T-helper 2 cell (primary cell): ENCODE measurements at places on chromosomes 4 and X.
A peak's percentile ranks its signal among the peaks of the same experiment; 100 is the strongest.

DNA sequence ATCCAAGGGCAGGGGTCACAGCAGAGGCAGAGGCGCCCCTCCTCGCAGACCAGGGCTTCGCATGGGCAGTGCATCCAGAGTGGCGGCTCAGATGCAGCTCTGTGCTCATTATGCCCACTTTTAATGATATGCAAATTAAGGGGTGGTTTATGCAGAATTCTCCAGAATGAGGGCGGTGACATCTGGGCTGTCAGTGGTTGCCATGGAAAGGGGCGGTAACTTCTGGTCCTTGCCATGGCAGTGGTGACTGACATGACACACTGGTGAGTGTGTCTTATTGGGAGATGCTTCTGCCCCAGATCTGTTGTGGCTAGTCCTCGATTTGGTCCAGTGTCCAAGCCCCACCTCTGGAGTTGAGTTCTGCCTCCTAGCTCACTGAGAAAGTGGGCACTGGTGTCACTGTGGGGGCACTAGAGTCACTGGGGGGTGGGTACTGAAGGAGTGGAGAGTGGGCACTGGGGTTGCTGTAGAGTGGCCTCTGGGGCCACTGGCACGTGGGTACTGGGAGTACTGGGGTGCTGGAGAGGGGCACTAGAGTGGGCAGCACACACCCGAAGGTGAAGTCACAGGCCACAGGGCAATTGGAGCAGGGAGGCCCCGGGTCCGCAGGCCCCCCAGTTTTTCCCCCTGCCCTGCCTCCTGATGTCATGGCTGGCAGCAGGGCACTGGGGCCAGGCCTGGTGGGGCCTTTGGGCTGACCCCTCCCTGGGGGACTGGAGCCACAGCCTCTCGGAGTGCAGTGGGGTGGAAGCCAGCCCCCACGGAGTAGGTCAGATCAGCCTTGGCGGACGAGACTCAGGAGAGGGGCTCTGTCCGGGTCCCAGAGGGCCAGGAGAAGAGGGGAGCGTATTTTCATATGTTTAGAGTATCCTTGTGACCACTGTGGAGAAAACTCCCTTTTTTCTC is 98.6 kb upstream of the NKX1-1 start:
- DNase-seq = no peak

GRCh38 chr4:102871772-102872171 is 3.0 kb downstream of the CISD2 start:
- DNase-seq = no peak

DNA sequence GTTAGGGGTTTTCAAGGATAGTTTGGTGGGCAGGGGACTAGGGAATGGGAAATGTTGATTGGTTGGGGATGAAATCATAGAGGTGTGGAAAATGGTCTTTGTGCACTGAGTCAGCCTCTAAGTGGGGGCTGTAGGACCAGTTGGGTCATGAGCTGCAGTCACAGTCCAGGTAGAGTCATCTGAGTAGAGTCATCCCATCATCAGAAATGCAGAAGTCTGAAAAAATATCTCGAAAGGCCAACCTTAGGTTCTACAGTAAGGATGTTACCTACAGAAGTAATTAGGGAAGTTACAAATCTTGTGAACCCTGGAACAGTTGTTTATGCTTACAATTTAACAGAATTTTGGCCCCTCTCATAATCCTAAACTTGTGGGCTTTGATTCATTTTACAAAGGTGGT is 63.4 kb upstream of the AP1S2 start:
- DNase-seq = no peak

DNA sequence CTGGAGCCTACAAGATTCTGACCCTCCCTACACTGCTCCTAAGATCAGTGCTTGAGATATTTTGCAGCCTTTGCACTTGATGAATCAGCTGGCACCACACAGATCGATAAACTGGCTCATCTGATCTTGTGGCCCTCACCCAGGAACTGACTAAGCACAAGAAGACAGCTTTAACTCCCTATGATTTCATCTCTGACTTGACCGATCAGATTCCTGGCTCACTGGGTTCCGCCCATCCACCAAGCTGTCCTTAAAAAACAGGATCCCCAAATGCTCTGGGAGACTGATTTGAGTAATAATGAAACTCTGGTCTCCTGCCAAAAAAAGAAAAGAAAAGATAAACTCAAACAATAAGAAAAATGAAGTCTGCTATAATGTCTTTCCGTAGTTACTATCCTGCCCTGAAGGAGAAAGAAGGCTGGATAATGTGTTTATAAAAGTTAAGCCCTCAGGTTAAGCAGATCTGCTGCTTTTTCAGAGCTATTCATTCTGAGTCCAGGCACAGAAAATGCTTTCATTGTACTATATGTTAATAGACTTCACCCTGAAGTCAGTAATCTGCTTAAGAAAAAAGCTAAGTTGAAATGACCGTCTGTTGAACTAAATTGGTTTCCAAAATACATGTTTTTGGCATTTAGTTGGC is 795.2 kb downstream of the TRIML1 start:
- no peak for DNase-seq

DNA sequence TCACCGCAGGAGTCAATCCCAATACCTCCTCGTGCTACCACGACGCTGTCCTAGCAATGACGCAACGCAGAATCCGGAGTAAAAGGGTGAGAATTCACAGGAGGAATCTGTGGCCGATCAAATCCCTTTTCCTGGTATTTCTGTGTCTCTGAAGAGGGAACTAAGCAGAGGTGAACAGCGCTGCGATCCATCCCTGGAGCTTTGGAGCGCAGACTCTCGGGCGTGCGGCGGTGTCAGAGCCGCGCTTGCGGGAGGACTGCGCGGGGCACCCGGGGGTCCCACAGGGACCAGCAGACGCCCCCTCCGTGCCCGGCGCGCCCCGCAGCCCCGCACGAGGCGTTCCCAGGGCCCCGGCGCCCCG is 17.2 kb upstream of the ZNF718 start:
- DNase-seq = no peak

DNA sequence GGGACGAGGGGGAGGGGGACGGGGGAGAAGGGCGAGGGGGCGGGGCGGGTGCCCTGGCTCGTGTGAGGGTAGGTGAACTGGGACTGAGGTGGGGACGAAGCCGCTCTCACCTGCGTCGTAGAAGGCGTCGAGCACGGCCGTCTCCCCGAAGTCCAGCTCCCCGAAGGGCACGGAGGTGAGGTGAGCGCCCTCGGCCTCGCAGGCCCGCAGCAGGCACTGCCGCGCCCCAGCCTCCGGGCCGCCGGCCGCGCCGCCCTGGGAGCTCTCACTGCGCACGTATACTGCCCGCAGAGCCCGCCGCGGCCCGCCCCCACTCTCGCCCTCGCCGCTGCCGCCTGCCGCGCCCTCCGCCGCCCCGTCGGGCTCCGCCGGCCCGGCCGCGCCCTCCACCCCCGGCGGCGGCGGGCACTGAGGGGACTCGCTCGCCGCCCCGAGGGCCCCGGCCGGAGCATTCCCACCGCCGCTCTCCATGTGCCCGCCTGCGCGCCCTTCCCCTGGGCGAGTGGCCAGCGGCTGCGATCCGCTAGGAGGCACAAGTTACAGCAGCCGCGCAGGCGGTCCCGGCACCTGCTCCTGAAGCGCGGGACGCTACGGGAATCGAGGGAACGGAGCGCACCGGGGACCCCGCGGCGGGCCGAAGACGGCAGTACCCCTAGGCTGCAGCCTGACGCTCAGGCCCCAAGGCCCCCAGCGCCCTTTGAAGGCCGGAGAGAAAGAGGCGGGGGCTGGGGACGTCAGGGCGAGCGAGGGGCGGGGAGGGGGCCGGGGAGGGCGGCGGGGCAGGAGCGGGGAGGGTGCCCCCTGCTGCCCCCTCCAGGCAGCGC is at the start of gene MAP3K15:
Gene MAP3K15 (minus strand): TSS at position 718 of the 824 bp plus-strand sequence. CDS start 247 bp downstream, at position 471.
- DNase-seq = no peak

- DNase-seq = no peak
Measured at GRCh38 chrX:2315434-2315833, 185.3 kb downstream of the DHRSX start.

DNA sequence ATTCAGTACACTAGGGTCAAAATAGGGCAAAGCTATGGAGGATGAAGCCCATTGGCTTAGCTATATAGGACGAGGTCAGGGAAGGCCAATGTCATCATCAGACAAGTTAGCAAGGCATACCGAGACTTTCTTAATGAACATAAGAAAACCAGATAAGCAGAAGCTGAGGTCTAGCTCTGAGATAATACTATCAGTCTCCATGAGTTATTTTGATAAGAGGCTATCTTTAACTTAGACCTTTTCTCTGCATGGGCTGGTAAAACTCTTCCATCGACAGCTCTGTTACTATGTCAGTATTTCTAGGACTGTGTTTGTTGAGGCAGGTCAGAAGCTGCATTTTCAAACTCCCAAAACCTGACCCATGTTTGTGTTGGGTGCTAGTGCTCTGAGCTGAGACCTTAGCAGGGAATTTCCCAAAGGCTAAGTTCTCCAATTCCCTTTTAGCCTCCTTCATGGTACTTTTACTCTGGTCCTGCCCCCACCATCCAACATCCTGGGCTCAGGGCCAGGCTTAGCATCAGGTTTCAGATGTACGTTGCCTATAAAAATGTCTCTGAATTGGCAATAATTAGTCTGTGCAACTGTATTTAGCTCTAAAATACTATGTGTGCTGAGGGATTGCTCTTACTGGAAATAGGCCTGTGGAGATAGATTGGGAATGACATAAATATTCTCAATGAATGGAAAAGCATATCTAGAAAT is 29.3 kb upstream of the LRAT start:
- DNase-seq = no peak

DNA sequence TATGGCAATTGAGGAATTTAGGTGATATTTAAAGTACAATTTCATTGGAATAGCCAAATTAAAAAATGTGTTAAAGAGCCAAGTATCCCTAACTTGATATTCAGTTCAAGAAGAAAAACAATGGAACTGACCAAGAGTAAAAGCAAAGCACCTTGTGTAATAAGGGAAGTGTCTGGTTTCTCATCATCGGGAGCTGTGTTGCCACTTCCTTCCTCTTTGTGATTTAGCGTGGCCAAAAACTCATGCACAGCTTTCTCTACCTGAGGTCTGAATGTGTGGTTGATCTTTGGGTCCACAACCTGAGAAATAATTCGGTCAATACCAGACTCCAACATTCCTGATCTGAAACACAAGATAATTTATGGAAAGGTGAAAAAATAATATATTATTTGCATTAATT is 12.4 kb downstream of the BOD1L1 start:
- no peak for DNase-seq

DNA sequence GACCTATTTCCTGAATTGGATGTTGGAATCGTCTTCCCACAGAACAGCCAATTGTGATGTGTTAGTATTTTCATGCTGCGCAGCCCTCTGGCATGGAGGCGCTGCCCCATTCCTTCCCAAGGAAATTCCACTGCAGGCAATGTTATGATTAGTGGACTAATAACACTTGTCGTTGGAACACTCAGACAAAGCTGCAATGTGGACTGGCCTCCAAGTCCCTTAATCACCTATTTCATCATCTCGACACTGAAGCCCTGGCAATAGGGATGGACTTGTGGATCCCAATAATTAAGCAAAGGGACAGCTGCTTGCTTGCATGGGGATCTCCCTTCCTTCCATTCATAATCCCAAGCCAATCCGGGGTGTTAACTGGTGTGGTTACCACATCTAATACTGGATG is 78.8 kb upstream of the PLAC1 start:
- no peak for DNase-seq

DNA sequence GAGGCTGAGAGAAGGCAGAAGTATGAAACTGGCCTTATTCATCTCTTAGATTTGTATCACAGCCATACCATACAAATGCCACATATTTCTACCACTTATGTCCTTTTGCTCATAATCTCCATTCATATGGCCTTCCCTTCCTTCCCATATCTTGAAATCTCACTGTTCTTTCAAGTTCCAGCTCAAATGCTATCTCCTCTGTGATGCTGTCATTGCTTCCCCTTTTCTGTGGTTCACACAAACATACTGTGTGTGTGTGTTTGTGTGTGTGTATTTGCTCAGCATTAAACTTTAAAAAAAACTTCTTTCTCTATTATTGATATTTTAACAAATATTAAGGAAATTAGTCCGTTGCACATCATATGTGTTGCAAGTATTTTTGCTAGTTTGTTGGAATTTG is 26.7 kb downstream of the PHKA1 start:
- DNase-seq = no peak

DNA sequence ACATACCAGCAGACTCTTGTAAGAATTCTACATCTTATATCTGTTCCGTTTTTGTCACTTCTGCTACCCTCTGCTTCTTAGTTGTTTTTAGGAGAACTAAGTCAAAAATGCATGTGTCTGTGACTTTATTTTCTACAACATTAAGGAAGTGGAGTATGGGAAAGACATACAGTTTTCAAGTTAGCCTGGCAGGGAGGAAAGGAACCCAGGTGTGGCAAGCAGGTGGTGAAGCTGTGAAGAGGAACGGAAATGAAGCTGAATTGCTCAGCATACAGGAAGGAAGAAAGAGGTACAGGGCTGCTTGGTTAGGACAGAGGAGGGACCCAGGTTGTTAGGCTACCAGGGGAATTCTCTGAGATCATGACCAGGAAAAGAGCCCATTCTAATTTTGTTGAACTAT is 9.4 kb downstream of the GPRIN3 start:
- DNase-seq = no peak

DNA sequence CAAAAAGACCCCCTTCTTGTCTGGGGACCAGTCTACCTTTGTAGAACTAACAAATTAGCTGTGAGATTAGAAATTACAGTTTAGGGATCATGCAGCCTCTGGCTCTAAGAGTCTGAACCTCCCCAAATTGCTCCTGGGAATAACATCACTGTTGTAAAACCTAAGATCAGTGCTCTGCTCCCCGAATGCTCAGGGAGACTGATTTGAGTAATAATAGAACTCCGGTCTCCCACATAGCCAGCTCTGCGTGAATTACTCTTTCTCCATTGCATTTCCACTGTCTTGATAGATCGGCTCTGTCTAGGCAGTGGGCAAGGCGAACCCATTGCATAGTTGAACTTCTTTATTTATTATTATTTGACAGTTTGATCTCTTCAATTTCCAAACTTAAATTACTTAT is 160.8 kb upstream of the VCX3A start:
- DNase-seq = no peak

- no peak for DNase-seq
Measured at GRCh38 chrX:108250654-108251579, 159.3 kb downstream of the ATG4A start.

DNA sequence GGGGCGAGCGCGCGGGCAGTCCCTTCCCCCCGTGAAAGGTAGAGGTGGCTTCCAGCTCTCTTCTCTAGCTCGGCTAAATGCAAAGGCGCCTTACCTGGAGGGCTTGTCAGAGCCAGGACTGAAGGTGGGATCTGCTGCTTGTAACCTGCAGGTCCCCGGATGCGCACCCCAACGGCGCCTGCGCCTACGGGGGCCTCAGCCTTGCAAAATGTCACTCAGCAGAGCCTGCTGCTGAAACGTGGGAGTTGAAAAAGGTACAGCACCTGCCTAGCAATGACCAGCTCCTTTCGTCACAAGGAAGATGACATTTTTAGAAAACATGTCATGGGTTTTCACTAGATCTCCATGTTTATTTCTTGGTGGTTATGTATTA is 583 bp downstream of the ABHD18 start:
- DNase-seq = peak; percentile 61

GRCh38 chr4:118032691-118033090 is 1.6 kb upstream of the NDST3 start:
- no peak for DNase-seq

GRCh38 chr4:185755451-185755850 is 56.5 kb downstream of the SORBS2 start:
- no peak for DNase-seq
